ENCODE measurements at places on chromosomes 2 and 18.

GRCh38 chr2:102033031-102033749 lies 41.4 kb downstream of the IL1R2 start:
- no peak for DNase-seq

DNA sequence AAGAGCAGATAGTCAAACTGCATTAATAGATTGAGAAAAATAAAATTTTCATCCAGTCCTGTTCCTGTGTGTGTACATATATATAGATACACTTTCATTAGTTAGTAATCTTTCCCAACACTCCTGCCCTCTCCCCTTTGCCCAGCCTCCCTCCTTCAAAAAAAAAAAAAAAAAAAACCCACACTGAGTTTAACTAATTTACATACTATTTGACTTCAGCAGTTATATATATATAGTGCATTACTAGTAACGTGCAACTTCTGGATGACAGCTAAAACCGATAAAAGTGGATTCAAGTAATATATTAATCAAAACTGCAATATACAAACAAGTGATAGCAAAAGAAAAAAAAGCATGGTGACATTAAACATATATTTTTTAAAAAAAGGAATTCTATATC lies 1.4 kb downstream of the FIGN start:
- peak; percentile 46 for DNase-seq

DNA sequence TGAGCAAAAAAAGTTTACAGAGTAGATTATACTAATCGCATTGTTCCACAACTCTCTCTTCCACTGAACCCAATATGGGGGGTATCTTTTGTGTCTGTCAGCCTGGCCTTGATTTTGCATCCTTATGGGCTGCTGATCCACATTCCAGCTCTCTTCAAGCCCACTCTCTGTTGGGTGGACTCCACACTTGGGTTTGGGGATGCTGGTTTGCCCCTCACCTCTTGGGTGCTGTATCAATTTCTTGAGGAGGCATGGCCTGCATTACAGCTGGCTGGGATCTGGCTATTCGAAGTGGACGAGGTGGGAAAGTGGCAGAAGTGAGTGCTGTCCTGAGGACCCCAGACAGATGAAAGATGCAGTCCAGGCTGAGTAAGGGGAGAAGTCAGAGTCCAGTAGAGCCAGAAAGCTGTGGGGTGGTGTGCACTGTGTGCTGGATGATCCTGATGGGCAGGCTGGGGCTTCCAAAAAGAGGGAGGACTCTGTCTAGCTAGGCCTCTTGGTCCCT lies 141.4 kb downstream of the CAPN13 start:
- DNase-seq, result no peak

DNA sequence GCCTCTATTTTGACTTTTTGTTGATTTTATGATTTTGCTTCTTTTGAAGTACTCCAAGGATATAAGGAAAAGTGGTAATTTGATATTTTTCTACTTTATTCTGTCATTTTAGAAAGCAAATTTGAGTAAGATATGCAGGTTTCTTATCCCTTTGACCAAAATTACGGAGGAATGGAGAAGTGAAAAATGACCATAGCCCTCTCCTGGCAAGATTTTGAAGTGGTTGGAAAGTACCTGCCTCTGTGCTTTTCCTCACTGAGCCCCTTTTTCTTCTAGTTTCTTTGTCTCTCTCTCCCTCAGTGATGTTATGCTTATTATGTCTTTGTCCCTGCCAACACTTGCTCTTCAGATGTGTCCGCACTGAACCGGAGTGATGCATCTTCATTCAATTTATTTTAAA lies 898.1 kb downstream of the EPHA4 start:
- no peak for DNase-seq

DNA sequence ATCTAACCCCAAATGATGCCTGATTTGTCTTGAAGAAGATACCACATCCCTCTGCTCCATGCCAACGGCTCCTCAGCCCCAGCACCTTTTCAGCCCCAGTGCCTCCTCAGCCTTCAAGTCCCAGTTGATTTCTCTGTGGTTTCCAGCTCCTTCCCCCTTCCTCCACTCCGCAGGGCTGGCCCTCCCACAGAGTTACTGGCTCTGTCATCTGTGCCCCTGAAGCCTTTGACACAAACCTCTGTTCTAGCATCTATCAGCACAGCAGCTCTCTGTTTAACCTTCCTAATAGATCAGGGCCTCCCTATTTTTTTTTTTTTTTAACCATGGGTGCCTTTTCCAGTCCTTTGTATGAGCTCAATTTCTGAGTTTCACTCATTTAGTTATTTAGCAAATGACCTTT lies 201.3 kb upstream of the CXCR4 start:
- DNase-seq, result no peak

Measured in NCI-H526 treated with DMSO at 0.1 percent for 48 hours (cell line).